Frontal cortex (tissue), 4 donors: ENCODE measurements at places on chromosomes 5 and 9. TPM values are rescaled to one million over a fixed set of nuclear protein-coding genes. Genes with fewer than 3 reads are reported as not detected.
A peak's percentile ranks its signal among the peaks of the same experiment; 100 is the strongest.

ZNF622 gene
- total RNA-seq = 32.6 TPM

TRPM3 gene
- 18.8 TPM for total RNA-seq

P4HA2 gene
- total RNA-seq = 13.9 TPM

GRIA1 gene
- total RNA-seq = 207 TPM

NKD2 gene
- 2.9 TPM for total RNA-seq

DNA sequence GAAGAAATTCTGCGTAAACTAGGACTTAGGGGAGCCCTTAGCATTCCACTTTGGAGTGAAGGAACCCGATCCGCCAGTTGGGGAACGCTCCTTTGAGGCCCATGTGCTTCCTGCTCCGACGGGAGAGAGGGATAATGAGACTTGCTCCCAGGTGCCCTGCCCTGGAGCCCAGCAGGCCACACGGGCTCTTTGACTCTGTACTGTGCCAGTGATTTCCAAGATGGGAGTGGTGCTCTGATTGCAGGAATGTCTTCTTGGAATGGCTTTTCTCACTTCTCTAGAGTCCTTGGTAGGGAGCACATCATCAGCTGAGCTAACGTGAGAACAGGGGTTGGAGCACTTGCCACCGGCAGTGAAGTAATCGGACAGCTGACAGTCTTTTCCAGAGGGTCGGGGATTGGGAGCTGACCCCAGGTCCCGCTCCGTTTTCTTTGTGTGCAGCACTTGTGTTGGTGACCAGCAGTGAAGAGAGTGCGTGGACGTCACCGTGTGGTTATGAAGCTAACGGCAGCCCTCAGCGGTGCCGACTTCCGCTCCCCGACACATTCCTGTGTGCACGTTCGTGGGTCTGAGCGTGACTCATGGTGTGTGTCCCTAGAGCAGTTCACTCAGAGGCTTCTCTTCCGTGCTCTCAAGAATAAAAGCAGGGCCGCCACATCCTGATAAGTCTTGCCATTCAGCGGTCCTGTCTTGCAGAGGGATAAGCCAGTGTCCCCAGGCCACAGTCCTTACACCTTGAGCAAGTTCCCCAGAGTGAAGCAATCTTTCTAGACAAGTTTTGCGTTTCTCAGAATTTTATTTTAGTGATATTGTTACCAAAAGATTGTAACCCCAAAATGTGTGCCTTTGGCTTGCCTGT is 25.6 kb downstream of the ABL1 start:
- no peak for DNase-seq

GRCh38 chr5:36881807-36882206 is 5.2 kb downstream of the NIPBL start:
- no peak for DNase-seq

DNA sequence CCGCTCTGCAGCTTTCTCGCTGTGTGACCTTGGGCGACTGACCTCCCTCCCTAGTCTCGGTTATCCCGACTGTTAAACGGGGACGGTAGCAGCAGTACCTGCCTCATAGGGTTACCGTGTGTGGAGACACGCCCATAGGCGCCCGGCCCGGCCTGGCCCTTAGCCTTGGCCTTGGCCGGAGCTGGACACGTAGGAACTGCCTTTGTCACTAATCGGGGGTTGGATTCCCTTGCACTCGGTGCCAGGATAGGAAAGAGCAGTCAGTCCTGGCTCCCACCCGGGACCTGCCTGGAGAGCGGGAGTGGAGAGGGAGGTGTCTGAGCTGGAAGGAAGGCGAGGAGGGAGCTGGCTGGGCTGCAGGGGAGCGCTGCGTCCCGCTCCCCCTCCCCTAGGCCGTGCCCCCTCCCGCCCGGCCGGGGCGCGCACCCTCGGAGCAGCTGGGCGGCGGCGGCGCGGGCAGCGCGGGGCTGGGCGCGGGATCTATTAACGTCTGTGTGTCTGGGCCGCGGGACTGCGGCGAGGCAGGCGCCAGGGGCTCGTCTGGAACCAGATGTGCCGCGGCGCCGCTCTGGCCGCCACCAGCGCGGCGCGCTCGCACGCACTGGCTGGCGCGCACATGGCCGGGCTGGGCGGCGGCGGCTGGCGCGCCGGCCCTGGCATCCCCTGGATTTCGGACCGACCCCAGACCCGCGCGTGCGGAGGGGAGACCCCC is 31.7 kb downstream of the PRRX2 start:
- DNase-seq = peak; percentile 62

DNA sequence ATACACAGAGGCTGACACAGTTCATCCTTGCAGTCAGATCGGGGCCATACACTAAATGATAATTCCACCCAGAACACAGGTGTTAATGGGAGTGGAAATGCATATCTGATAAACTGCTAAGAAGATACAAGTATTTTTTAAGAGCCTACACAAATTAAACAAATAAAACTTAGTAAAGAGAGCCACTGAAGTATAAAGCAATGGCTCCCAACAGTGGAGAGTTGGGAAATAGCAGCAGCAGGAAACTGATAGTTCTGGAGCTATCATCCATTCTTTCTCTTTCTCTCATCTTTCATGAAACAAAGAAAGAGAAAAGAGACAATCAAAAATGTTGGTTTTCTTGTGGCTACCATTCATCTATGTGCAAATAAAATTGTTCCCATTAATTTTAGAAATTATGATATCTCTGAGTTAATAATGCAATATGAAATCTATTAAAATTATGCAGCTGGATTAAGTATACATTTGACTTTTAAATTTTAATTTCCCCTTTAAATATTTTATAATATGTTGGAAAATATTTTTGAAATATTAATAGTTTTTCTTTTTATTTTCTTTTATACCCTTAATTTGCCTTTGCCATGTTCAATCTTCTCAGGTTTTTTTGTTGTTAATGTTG is 120.8 kb downstream of the EMB start:
- DNase-seq = no peak

- DNase-seq = no peak
These were observed 58.6 kb downstream of the BARX1 start for GRCh38 chr9:93896496-93897033.

- no peak for DNase-seq
These were observed 1166.2 kb downstream of the MAT2B start for GRCh38 chr5:164671640-164672039.

- no peak for DNase-seq
These were observed 7.7 kb upstream of the CPEB4 start for GRCh38 chr5:173880306-173880985.
